Stimulated activated CD4-positive, alpha-beta T cell treated with anti-CD3 and anti-CD28 coated beads, Interleukin-4, amount 100 ng/mL, for 48 hours (primary cell): ENCODE measurements at places on chromosomes 3 and 15.

- no peak for DNase-seq
Measured at GRCh38 chr3:10379161-10379560, 58.2 kb upstream of the SEC13 start.

- no peak for DNase-seq
Measured at GRCh38 chr3:180631317-180631716, 29.4 kb downstream of the TTC14 start.

DNA sequence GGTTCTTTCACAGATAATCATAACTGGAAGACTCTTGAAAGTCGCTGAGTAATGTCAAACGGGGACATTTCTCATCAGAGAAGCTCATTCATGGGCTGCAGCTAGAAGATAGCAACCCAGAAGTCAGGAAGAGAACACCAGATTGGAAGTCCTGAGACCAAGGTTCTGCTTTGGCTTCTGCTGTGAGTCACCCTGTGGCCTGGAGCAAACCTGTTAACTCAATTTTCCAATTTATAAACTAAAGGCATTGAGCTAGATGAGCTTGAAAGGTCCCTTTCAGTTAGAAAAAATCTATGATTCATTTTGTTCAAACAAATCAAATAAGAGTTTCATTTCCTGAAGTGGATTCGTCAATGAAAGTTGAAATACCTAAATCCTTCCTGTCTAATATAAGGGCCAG is 402.2 kb downstream of the EPHB1 start:
- DNase-seq: no peak

DNA sequence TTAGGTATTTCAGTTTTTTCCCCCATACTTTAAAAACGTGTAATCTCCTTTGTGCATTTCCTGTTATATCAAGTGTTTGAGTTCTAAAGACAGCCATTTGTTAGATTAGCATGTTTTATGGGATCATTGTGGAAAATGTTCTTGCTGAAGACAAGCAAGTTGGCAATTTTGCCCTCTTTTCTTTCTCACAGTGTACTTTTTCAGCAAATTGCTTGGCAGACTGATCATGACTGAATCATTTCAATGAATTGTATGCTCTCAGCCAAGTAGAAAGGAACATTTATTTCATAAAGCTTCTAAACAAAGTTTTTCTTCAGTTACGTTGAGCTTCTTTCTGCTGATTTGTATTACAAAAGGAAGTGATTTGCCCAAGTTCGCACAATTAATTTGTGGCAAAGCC is 51.6 kb downstream of the ATG7 start:
- DNase-seq: no peak

- DNase-seq: no peak
Measured at GRCh38 chr3:188177721-188178120, 23.8 kb downstream of the LPP start.

DNA sequence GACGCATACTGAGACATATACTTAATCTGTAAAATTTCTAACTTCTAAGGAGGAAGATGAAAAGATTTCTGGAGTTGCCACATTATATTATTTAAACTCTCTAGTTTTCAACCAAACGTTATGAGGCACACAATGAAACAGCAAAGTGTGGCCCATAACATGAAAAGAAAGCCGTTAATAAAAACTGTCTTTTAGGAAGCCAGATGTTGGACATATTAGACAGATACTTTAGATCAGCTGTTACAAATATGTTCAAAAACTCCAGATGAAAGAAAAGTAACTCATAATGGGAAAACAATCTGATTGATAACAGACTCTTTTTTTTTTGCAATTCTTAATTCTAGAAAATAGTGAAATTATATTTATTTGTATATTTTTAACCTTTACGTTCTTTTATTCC is 34.3 kb downstream of the ADAMTSL3 start:
- no peak for DNase-seq

- no peak for DNase-seq
Measured at GRCh38 chr15:35914573-35914972, 368.6 kb upstream of the DPH6 start.

GRCh38 chr15:76199106-76200082 is 111.9 kb downstream of the ETFA start:
- DNase-seq: no peak
